ENCODE measurements at places on chromosomes 13 and 19.

- DNase-seq: no peak
Observed at GRCh38 chr13:111469916-111470506, 149.6 kb downstream of the TEX29 start.

GRCh38 chr13:41520016-41520659, 62.8 kb downstream of the RGCC start:
- DNase-seq: no peak

GRCh38 chr13:21319869-21320641, 139.0 kb downstream of the ZDHHC20 start:
- no peak for DNase-seq

GRCh38 chr19:31627620-31628365, 278.6 kb upstream of the TSHZ3 start:
- no peak for DNase-seq

DNA sequence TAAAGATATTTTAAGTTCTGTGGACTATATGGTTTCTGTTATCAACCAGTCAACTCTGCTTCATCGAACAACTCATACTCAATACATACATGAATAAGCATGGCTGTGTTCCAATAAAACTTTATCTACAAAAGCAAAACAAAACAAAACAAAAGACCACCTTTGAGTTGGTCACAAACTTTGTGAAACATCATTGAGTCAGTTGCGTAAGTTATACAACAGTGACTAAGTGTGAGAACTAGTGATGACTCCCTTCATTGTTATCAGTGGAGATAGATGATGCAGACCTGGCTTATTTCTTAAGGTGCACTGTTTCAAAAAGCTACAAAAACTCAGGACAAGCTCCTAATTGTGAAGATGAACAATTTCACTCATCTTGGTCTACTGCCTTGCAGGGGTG, 14.5 kb upstream of the KLK4 start:
- DNase-seq: no peak

DNA sequence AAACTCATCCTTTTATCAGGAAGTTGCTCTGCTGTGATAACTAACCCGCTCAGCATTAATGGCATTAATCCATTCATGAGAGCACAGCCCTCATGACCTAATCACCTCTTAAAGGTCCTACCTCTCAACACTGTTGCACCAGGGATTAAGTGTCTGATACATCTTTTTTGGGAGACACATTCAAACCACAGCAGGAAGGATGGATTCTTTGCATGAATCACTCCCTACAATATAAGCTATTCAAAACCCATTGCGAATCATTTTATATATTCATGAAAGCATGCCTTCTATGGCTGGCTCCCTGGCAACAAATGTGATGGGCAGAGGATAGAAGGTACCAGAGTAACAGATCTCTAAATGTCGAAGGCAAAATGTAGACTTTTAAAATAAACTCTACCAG, 27.6 kb downstream of the ARL11 start:
- DNase-seq: no peak

GRCh38 chr19:2962018-2962670, 15.2 kb upstream of the TLE6 start:
- DNase-seq: peak; percentile 80

GRCh38 chr19:43332058-43332922, 21.2 kb upstream of the CD177 start:
- no peak for DNase-seq

DNA sequence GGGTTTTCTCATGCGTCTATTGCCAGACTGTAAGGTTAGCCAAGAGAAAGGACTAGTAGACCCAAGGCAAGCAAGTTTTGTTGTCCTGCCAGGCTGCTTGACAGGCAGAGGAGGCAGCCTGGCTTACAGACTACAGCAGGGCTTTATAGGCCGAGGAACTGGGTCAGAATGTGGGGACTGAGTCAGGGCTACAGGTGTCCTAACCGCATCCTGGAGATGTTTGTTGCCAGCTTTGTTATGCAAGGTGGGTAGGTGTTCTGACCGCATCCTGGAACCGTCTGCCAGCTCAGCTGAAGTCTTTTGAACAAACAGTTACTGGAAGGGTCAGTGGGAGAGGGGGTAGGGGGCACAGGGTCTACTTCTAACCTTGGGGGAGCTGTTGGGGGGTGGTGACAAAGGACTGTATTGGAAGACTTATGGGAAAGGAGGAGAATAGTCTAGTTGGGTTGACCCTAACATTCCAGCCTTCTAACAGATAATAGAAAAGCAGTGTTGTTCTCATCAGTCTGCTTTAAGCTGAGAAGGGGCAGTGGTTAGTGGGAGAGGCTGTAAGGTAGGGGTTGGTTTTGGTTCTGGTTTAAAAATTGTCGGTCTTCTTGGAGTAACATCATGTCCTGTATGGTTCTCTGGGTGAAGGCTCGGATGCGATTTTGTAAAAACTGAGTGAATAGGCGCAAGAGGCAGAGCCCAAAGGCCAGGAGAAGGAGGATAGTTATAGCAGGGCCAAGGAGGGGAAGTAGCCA, 913.8 kb upstream of the SLITRK5 start:
- DNase-seq: peak; percentile 32

DNA sequence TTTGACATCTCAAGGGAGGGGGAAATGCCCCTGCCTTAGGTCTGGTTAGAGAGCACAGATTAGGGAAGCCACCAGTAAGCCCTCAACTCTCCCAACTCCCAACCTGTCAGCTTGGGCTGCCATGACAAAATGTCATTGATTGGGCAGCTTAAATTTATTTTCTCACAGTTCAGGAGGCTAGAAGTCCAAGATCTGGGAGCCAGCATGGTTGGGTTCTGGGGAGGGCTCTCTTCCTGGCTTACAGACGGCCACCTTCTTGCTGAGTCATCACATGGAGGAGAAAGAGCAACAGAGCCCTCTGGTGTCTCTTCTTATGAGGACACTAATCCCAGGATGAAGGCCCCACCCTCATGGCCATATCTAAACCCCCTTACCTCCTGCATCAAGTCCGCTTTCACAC, 24.2 kb downstream of the C19orf12 start:
- DNase-seq: peak; percentile 74

DNA sequence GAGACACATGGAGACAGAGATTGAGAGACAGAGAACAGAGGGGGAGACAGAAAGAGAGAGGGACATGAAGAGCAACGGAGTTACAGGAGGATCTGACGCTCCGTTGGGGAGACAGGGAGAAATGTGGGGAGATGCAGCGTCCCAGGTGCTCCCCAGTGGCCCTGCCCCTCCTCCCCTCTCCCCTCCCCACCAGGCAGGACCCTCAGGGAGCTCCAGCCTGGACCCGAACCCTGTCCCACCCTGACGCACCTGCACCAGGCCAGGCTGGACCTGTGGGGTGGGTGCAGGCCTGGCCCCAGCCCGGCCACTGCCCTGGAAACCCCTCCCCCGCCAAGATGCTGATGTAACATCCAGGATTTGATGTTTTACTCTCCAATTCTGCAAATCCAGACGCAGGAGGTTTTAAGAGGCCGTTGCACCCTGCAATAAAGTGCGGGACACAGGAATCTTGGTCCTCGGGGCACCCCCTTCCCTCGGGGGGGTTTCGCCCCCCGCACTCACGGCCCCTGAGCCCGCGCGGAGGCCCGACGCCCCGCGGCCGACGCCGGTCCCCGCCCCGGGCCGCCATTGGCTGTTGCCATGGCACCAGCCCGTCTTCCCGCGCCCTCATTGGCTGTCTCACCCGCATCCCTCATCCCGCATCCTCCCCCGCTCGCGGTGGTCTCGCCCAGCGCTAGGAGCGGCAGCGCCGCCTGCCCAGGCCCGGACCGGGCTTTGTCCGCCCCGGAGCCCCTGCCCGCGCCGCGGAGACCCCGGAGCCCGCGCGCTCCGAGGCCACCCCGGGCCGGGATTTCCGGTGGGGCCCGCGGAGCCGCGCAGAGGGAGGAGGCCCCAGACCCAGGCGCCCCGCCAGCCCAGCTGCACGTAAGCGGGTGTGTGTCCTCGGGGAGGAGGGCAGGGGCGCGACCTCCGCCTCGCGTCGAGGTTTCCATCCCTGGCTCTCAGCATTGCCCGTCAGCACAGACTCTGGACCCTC, at the start of gene APC2:
Gene APC2, plus strand, starts transcription at position 655 of the 976 bp plus-strand sequence. CDS start 2,881 bp downstream, outside the sequence.
- DNase-seq: peak; percentile 16

DNA sequence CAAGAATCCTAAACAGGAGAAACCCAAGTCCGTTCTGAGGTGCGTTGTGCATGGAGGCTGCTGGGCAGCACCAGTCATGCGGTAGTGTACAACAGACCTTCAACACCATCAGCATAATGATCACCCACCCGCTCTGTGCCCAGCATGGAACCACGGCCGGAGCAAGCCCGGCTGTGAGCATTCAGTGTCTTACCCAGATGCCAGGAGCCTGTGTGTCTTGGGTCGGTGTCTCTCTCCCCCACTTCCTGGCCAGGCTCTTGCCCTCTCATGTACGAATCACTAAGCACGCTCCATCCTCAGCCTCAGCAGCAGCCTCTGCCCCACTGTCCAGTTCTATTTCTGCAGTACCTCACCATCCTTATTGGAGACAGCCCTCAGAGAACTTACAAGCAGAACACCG, 231.6 kb upstream of the IRS2 start:
- no peak for DNase-seq

GRCh38 chr13:40271931-40272775, 394.3 kb downstream of the FOXO1 start:
- DNase-seq: peak; percentile 20

Measured in CD4-positive, alpha-beta T cell treated with Interleukin-15 for 4 hours (primary cell).